ENCODE measurements at places on chromosomes 5 and 9. TPM values are rescaled to one million over a fixed set of nuclear protein-coding genes. Genes with fewer than 3 reads are reported as not detected.

PPP3R2 gene
- not detected for total RNA-seq

LTC4S gene
- total RNA-seq, result 0.32 TPM

SLC6A19 gene
- total RNA-seq, result 0.08 TPM

INSL6 gene
- total RNA-seq, result not detected

CATSPER3 gene
- total RNA-seq, result 0.42 TPM

LRRC19 gene
- total RNA-seq, result not detected

SLC1A3 gene
- not detected for total RNA-seq

GRIA1 gene
- not detected for total RNA-seq

PTPA gene
- 134 TPM for total RNA-seq

IRX4 gene
- total RNA-seq, result 0.25 TPM

TNC gene
- total RNA-seq, result 0.59 TPM

HTR1A gene
- total RNA-seq, result not detected

SCGB3A1 gene
- total RNA-seq, result not detected

SPINK13 gene
- not detected for total RNA-seq

TBC1D2 gene
- 10.2 TPM for total RNA-seq

SH3RF2 gene
- total RNA-seq, result 2.5 TPM

FOXD4 gene
- total RNA-seq, result 0.44 TPM

PNPLA7 gene
- total RNA-seq, result 0.81 TPM

TTC39B gene
- total RNA-seq, result 1.00 TPM

CCDC112 gene
- total RNA-seq, result 8.1 TPM

CETN3 gene
- total RNA-seq, result 24.5 TPM

JAKMIP2 gene
- total RNA-seq, result not detected

MYMK gene
- not detected for total RNA-seq

ADRB2 gene
- total RNA-seq, result 0.67 TPM

TPPP gene
- 5.5 TPM for total RNA-seq

FAM169A gene
- 7.7 TPM for total RNA-seq

ERCC6L2 gene
- total RNA-seq, result 9.1 TPM

BICD2 gene
- 36.8 TPM for total RNA-seq

AGXT2 gene
- total RNA-seq, result not detected

RABEPK gene
- total RNA-seq, result 45.4 TPM

SMIM32 gene
- total RNA-seq, result not detected

CTXN3 gene
- not detected for total RNA-seq

C9orf153 gene
- 0.65 TPM for total RNA-seq

EIF4E1B gene
- total RNA-seq, result not detected

SPATA31A7 gene
- not detected for total RNA-seq

C5orf58 gene
- not detected for total RNA-seq

IL9 gene
- total RNA-seq, result not detected

PCDHGA11 gene
- total RNA-seq, result not detected

ABCA1 gene
- total RNA-seq, result 4.1 TPM

CCDC192 gene
- not detected for total RNA-seq

CCL27 gene
- not detected for total RNA-seq

DPYSL3 gene
- total RNA-seq, result 22.2 TPM

PCDHA4 gene
- total RNA-seq, result 2.2 TPM

CYLC2 gene
- total RNA-seq, result not detected

PCDHB13 gene
- 0.07 TPM for total RNA-seq

ETF1 gene
- total RNA-seq, result 131 TPM

GLDC gene
- 14.1 TPM for total RNA-seq

PDE6A gene
- 0.25 TPM for total RNA-seq

SPAAR gene
- total RNA-seq, result not detected

SLC34A3 gene
- 0.11 TPM for total RNA-seq

GTF2H2 gene
- 13.5 TPM for total RNA-seq

RETREG1 gene
- 2.6 TPM for total RNA-seq

Measured in A549 treated with GW870086 at 1 μM for 4 hours (cell line).